ENCODE measurements at places on chromosomes 4 and X. TPM values are rescaled to one million over a fixed set of nuclear protein-coding genes. Genes with fewer than 3 reads are reported as not detected.
A peak's percentile ranks its signal among the peaks of the same experiment; 100 is the strongest.

NXF2 gene
- total RNA-seq, result not detected

GRCh38 chrX:24760363-24761000 is 66.8 kb downstream of the POLA1 start:
- H3K36me3 ChIP-seq, result peaks cover 18% of the 10 kb centered on the region
- H3K4me3 ChIP-seq, result no peak overlapping the region
- no peaks in the 10 kb centered on the region for H3K27me3 ChIP-seq

ADH4 gene
- not detected for total RNA-seq

GRCh38 chr4:151025759-151026158 is 10.7 kb upstream of the LRBA start:
- H3K4me1 ChIP-seq, result no peaks in the 10 kb centered on the region
- DNase-seq, result no peak
- no peaks in the 10 kb centered on the region for H3K36me3 ChIP-seq
- no peaks in the 10 kb centered on the region for H3K27me3 ChIP-seq
- H3K27ac ChIP-seq, result no peak overlapping the region

GRCh38 chrX:155577682-155578081 is 35.1 kb downstream of the TMLHE start:
- H3K4me1 ChIP-seq, result no peaks in the 10 kb centered on the region
- no peak overlapping the region for H3K4me3 ChIP-seq
- DNase-seq, result no peak
- H3K27me3 ChIP-seq, result no peaks in the 10 kb centered on the region

CCDC120 gene
- 2.5 TPM for total RNA-seq

DNA sequence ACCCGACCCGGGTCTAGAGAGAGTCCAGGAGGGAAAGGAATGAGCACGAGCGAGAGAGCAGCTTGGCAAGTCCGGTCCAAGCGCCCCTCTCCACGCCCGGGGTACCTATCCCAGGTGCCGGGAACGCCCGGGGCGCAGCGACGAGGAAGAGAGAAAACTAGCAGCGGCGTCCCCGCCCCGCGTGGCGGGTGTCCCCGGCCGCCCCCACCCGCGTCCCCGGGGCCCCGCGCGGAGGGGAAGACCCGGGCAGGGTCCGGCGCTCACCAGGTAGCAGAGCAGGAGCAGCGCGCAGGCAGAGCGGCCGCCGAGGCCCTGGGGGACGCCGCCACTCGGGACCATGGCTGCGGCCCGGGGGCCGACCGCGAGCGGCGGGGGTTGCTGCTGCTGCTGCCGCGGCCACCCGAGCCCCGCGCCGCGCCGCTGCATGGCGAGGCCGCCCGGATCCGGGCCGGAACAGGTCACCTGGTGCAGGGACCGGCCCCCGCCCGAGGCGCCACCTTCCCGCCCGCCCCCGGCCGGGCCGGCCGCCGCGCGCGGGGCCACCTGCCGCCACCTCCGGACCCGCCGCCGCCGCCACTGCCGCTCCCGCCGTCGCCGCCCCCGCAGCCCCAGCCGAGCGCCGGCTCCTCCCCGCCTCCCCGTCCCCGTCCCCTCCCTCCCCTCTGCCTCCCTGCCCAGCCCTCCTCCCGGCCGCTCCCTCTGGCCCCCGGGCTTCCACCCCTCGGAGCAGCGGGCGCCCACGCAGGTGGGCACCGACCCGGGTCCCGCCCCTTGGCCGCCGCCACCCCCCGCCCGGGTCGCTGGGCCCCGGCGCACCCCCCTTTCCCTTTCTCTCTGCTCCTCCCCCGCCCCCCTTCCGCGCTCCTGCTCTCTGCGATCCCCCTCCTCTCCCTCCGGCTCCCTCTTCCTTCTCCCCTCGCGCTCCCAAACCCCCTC is at the start of gene SEL1L3:
Gene SEL1L3, minus strand, starts transcription at position 578 of the 936 bp plus-strand sequence. Its CDS starts 152 bp downstream, at position 426.
- peak within 1 kb of the TSS; percentile 50 for H3K27ac ChIP-seq
- DNase-seq, result peak; percentile 59
- peaks cover 33% of the 10 kb centered on the region for H3K4me1 ChIP-seq
- no peaks in the 10 kb centered on the region for H3K36me3 ChIP-seq

GJB1 gene
- 1.1 TPM for total RNA-seq

DNA sequence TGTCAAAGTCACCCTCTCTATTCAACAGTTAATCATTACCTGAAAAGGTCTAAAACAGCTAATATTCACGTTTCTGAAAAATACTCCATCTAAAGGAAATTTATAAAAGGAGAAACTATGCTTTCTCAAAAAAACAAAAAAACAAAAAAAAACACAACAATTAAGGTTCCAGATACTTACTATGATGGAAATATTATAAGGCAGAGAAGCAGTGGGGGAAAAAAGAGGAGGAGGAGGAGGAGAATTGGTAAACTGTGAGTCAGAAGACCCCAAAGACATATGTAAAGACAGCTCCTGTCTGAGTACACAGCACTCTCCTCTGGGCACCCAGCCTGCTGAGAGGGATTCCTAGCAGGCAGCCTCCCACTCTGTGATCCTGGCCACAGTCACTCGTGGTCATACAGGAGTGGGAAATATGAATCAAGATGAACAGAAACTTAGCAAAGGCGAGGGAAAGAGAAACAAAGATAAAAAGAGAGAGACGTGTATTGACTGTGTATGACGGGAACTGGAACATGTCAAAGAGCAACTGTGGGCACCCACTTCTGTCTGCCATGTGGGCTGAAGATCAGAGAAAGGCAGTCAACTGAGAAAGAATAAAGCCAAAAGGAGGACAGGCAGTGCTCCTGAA is 12.5 kb downstream of the KLHL15 start:
- H3K36me3 ChIP-seq, result no peaks in the 10 kb centered on the region
- H3K4me1 ChIP-seq, result no peaks in the 10 kb centered on the region
- H3K27ac ChIP-seq, result no peak overlapping the region
- no peaks in the 10 kb centered on the region for H3K27me3 ChIP-seq
- DNase-seq, result no peak
- H3K4me3 ChIP-seq, result no peak overlapping the region

DNA sequence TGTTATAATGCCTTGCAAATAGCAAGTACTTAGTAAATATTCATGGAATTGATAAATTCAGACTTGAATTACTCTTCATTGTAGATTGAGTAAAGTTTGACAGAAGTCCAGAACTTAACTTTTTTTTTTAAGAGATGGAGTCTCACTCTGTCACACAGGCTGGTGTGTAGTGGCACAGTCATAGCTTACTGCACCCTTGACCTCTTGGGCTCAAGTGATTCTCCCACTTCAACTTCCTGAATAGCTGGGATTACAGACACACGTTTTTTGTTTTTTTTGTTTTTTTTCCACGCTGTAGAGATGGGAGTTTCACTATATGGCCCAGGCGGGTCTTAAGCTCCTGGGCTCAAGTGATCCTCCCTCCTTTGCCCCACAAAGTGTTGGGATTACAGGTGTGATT is 32.1 kb downstream of the UBE2K start:
- H3K4me1 ChIP-seq, result peaks cover 5% of the 10 kb centered on the region
- H3K27me3 ChIP-seq, result no peaks in the 10 kb centered on the region
- peaks cover 18% of the 10 kb centered on the region for H3K36me3 ChIP-seq
- H3K27ac ChIP-seq, result no peak overlapping the region
- no peak for DNase-seq
- H3K4me3 ChIP-seq, result no peak overlapping the region

AGTR2 gene
- total RNA-seq, result 10.5 TPM

- no peak overlapping the region for H3K4me3 ChIP-seq
- H3K4me1 ChIP-seq, result no peaks in the 10 kb centered on the region
- H3K27ac ChIP-seq, result no peak overlapping the region
- H3K27me3 ChIP-seq, result no peaks in the 10 kb centered on the region
Observed at GRCh38 chrX:16739574-16739973, 20.2 kb downstream of the SYAP1 start.

DNA sequence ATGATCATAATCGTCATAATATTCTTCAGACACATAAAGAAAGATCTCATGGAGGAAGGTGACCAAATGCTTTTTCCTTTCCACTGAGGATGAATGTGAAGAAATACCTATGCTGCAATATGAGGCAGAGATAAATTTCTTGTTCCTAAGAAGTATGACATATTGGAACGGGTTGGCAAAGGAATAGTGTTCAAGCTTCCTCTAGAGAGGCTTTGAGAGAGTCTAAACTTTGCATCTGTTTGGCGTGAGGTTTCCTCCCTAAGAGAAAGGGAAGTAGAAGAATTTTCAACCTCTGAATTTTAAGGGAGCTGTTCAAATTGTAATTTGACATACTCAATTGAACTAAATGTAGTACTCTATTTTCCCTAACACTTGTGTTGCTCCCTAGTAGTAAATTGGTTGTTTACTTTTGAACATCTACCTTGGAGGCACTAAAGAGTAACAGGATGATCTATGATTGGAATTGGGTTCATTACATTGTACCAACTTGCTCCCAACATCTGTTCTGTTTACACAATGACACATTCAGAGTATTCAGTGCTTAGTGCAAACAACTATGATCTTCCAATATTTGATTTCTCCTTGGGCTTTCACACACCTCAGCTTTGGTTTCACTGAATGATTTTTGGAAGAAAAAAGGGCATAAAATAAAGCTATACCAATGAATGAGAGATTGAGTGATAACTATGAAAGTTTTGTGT is 122.0 kb downstream of the CORIN start:
- H3K36me3 ChIP-seq, result no peaks in the 10 kb centered on the region
- no peak overlapping the region for H3K27ac ChIP-seq
- no peak overlapping the region for H3K4me3 ChIP-seq
- no peak for DNase-seq

GRCh38 chr4:40606239-40606767 is 23.4 kb downstream of the RBM47 start:
- no peak for DNase-seq
- no peak overlapping the region for H3K27ac ChIP-seq
- H3K27me3 ChIP-seq, result no peaks in the 10 kb centered on the region
- no peaks in the 10 kb centered on the region for H3K36me3 ChIP-seq
- no peak overlapping the region for H3K4me3 ChIP-seq

UGT8 gene
- total RNA-seq, result 27.6 TPM

All from SJCRH30 (cell line).